HT-29 (cell line): ENCODE measurements at places on chromosomes 7 and 10. TPM values are rescaled to one million over a fixed set of nuclear protein-coding genes. Genes with fewer than 3 reads are reported as not detected.

HOXA10 gene
- 78.9 and 86.4 TPM in 2 replicates for total RNA-seq

C10orf105 gene
- total RNA-seq: 0.20 TPM in 1 of 2 replicates, not detected in the other

SPDYE1 gene
- total RNA-seq: not detected in 2 replicates

LRCH4 gene
- 58.1 and 72.9 TPM in 2 replicates for total RNA-seq

MACC1 gene
- total RNA-seq: 9.9 and 12.5 TPM in 2 replicates

HEPACAM2 gene
- total RNA-seq: 1.9 and 2.3 TPM in 2 replicates

GLCCI1 gene
- total RNA-seq: 3.8 and 4.0 TPM in 2 replicates

CASD1 gene
- total RNA-seq: 4.8 and 5.8 TPM in 2 replicates

FGL2 gene
- total RNA-seq: not detected in 2 replicates

ZNF33B gene
- 5.8 and 8.3 TPM in 2 replicates for total RNA-seq

PDZD7 gene
- total RNA-seq: 6.3 and 7.4 TPM in 2 replicates

CLDN15 gene
- total RNA-seq: 14.7 and 15.1 TPM in 2 replicates

MYOF gene
- total RNA-seq: 16.1 and 19.2 TPM in 2 replicates

UNC5B gene
- 0.21 and 0.51 TPM in 2 replicates for total RNA-seq

TSPAN12 gene
- 32.6 and 40.4 TPM in 2 replicates for total RNA-seq

CSGALNACT2 gene
- total RNA-seq: 1.3 TPM in 2 replicates

NPSR1 gene
- total RNA-seq: 2.2 and 3.0 TPM in 2 replicates

ZNF680 gene
- total RNA-seq: 4.2 and 4.4 TPM in 2 replicates

GIMAP4 gene
- total RNA-seq: not detected in 2 replicates

DHX32 gene
- total RNA-seq: 26.6 and 29.1 TPM in 2 replicates

SFTPA2 gene
- total RNA-seq: 1.6 and 1.7 TPM in 2 replicates

CPN1 gene
- total RNA-seq: not detected in 2 replicates

CELF2 gene
- total RNA-seq: not detected in 2 replicates

ARHGEF5 gene
- total RNA-seq: 24.4 and 28.4 TPM in 2 replicates

COL1A2 gene
- total RNA-seq: not detected in 2 replicates

FKBP9 gene
- 63.5 and 77.2 TPM in 2 replicates for total RNA-seq

PRSS58 gene
- not detected in 2 replicates for total RNA-seq

FAM13C gene
- total RNA-seq: not detected in 2 replicates

MALRD1 gene
- 0.64 and 0.68 TPM in 2 replicates for total RNA-seq

NCF1 gene
- not detected in 2 replicates for total RNA-seq

NPM3 gene
- total RNA-seq: 160 and 184 TPM in 2 replicates

DNAH11 gene
- total RNA-seq: not detected in 2 replicates

OR13A1 gene
- total RNA-seq: not detected in 2 replicates

COL28A1 gene
- 0.08 and 0.44 TPM in 2 replicates for total RNA-seq

NXPH1 gene
- not detected in 2 replicates for total RNA-seq

PTPN20 gene
- total RNA-seq: not detected in 2 replicates

DOCK4 gene
- total RNA-seq: 3.2 and 4.9 TPM in 2 replicates

ASB10 gene
- not detected in 2 replicates for total RNA-seq

TSPAN15 gene
- 103 and 115 TPM in 2 replicates for total RNA-seq

LRRC18 gene
- total RNA-seq: not detected in 2 replicates

DGKI gene
- not detected in 2 replicates for total RNA-seq

FLNC gene
- total RNA-seq: 0.03 and 0.05 TPM in 2 replicates

PRKAR2B gene
- not detected in 2 replicates for total RNA-seq

ZNF804B gene
- total RNA-seq: not detected in 2 replicates

OPALIN gene
- not detected in 2 replicates for total RNA-seq

TMEM229A gene
- not detected in 2 replicates for total RNA-seq

DYDC2 gene
- total RNA-seq: not detected in 2 replicates

TMEM236 gene
- not detected in 2 replicates for total RNA-seq

PRLHR gene
- total RNA-seq: not detected in 2 replicates

FOXI2 gene
- total RNA-seq: not detected in 2 replicates

TMEM225B gene
- 0.05 TPM in 1 of 2 replicates, not detected in the other for total RNA-seq

CPA2 gene
- total RNA-seq: not detected in 2 replicates

FAM24A gene
- not detected in 2 replicates for total RNA-seq

PCDH15 gene
- total RNA-seq: not detected in 2 replicates

SPOCK2 gene
- total RNA-seq: 0.08 and 0.34 TPM in 2 replicates

IL2RA gene
- total RNA-seq: not detected in 2 replicates

GRID2IP gene
- not detected in 2 replicates for total RNA-seq

FAM25G gene
- total RNA-seq: not detected in 2 replicates
